ENCODE measurements at places on chromosomes 13 and 19.

DNA sequence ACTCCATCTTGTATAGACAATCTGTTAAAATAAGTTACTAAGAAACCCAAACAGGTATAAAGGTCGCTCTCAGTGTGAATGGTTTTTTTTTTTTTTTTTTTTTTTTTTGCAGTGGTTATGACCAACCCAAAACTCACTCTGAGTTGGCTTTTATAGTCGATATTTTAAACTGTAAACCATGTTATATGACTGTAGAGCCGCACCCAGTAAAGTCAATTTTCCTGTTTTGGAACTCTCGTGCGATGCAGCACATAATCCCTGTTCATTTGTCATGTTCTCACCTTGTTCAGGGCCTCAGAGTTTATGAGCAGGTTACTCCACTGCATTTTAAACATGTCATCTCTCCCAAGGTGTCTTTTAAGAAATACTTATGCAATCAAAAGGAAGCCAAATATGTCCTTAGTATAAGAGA is 112.5 kb downstream of the KLF5 start:
- no peak for DNase-seq

- peak; percentile 64 for DNase-seq
These were observed at the start of gene ERF for GRCh38 chr19:42254850-42255765. ERF (minus strand) TSS chr19:42255128; CDS start chr19:42254999, 129 bp downstream.

- DNase-seq = no peak
These were observed 339.8 kb upstream of the OBI1 start for GRCh38 chr13:78998630-78999315.

GRCh38 chr19:52270266-52270885 is 989 bp downstream of the ZNF766 start:
- no peak for DNase-seq

DNA sequence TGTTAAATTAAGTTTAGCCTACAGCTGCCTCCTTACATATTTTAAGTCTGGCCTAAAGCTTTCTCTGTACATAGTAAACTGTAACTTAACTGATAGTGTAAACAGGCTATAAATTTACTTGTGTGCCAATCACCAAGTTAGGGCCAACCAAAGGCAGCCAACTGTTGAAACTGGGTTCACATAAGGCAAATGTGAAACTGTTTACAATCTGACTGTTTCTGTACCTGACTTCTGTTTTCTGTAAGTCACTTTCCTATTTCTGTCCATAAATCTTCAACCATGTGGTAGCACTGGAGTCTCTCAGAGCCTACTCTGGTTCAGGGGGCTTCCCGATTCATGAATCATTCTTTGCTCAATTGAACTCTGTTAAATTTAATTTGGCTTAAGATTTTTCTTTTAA is 103.1 kb downstream of the RAP2A start:
- no peak for DNase-seq

- DNase-seq = no peak
These were observed 114.9 kb downstream of the ESD start for GRCh38 chr13:46682015-46682414.

DNA sequence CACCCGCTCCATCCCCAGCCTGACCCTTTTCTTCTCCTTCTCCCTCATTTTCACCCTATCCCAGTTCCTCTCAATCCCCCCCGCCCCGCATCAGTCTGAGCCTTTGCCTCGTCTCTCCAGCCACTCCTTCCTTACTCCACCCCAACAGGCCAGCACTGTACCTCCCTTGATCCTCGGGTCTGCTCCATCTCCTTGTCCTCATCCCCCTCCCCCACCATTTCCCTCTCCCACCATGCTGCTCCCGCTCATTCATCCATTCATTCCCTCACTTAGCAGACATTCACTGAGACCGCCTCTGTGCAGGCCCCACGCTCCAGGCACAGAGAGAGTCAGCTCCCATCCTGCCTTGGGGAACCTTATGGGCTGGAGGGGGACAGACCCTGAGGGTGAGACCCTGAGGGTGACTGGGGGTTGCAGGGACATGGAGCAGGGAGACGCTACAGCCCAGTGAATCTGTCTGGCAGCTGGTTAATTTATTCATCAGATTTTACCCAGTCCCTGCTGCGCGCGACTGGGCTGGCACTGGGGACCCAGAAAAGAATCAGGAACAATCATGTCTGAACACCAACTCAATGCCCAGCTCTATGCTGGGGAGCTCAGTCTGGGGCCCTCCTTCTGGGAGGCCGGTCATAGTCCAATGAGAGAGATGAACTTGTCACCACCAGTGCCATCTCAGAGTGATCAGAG is 881 bp downstream of the ARHGAP33 start:
- peak; percentile 6 for DNase-seq

DNA sequence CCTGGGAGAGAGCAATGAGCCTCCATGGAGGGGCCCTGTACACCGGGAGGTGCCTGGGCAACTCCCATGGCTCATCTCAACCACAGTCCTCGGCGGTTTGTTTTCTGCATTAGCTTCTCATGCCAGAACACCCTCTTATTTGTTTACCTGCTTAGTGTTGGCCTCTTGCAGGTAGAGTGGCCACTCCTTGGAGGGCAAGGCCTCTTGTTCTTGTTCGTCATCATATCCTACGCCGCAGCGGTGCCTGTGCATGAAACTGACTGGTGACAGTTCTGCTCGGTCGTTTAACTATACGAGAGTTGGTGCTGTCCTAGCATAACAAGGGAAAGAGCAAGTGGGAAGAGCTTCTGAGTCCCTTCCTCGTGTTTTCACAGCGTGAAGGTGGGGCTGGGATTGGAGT is 40.5 kb upstream of the RNF113B start:
- no peak for DNase-seq

DNA sequence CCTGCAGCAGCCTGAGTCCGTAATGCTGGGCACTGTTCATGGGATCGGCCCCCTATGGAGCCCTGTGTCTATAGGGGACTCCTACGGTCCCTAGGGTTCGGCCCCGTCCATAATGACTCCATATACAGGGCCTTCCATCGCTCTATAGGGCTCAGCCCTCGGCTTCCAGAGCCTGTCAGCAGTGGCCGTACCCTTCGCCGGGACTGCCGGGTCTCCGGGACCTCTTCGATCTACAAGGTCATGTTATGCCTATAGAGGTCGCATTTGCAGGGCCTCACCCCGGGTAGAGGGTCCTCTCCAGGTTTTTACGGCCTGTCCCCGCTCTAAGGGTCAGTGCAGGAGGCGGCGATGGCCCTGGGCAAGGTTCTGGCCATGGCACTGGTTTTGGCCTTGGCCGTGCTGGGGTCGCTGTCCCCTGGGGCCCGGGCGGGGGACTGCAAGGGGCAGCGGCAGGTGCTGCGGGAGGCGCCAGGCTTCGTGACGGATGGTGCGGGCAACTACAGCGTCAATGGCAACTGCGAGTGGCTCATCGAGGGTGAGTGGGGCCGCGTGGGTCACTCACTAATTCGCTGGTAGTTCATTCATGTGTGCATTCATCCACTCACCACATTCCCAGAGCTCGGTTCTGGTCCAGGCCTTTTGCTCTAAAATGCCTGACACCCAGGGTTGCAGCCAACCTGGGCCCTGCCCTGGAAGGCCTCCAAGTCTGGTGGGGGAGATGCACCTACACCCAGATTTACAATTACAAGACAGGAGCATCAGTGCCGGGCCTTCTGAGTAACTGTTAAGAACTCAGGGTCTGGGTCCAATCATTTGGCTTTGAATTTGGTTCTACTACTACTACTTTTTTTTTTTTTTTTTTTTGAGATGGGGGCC is 699 bp downstream of the MEGF8 start:
- DNase-seq = no peak

DNA sequence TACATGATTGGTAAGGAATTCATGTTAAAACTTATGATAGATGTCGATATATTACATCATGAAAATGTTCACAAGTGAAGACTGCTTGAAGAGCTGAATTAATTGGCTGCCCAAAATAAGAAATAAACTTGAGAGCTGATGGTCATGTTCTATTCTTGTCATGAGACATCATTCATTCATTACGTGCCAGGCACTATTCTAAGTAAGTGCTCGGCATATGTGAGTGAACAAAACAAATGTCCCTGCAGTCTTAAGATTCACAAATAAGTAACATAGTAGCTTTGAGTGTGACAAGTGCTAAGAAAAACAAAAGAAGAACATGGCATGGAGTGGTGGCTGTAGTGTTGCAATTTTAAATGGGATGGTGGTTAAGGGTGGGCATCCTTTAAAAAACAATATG is 329.3 kb downstream of the SUCLA2 start:
- DNase-seq = no peak

DNA sequence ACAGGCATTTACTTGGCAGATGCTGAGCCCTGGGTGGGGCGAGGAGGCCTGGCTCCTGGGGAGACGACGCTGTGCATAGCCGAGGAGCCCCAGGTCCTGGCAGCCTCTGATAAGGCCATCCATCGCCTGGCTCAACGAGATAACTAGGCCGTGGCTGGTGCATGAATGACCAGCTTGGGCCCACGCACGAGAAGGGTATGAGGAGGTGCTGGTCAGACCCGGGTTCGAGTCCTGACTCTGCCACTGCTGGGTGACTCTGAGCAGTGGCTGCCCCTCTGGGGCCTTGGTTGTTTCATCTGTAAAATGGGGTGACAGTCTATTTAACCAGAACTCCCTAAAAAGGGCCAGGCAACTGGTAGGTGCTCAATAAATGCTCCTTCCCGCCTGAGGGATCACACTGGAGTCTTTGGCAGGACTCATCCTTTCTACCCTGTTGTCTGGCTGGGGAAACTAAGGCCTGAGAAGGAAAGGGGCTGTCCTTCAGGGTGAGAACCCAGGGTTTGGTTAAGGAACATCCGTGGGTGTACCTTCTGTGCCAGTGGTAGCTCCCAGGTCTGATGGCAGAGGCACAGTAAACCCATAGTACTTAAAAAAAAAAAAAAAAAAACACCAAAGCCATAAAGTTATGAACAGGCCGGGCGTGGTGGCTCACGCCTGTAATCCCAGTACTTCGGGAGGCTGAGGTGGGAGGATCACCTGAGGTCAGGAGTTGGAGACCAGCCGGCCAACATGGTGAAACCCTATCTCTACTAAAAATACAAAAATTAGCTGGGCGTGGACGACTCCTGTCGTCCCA is 8.1 kb upstream of the ARRDC2 start:
- DNase-seq = no peak

GRCh38 chr19:35462476-35462953 is 14.5 kb downstream of the FFAR2 start:
- DNase-seq = no peak

DNA sequence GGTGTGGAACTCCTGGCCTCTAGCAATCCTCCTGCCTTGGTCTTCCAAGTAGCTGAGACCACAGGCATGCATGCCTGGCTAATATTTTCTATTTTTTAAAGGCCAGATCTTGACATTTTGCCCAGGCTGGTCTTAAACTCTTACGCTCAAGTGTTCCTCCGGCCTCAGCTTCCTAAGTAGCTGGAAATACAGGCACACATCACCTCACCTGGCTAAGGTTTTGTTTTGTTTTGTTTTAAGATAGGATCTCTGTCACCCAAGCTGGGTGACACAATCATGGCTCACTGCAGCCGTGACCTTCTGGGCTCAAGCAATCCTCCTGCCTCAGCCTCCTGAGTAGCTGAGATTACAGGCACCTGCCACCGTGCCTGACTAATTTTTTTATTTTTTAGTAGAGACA is 5.5 kb upstream of the RLN3 start:
- no peak for DNase-seq

DNA sequence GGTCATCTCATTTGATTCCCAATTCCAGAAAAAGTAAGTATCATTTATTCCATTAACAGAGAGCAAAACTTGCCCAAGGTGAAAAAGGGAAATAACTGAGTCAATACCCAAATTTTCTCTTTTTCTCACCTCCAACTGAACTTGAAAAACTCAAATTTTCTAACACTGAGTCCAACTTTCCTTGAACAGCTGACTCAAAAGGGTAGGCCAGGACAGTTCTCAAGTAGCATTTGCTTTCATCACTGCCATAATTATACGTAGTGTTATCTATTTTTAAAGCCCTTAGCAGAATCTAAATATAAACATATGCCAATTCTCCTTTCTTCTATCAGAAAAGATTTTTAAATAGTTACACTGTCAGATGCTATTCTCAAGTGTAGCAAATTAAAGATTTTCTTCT is 3.5 kb downstream of the N4BP2L2 start:
- no peak for DNase-seq

- no peak for DNase-seq
These were observed 311.6 kb downstream of the KCNRG start for GRCh38 chr13:50326811-50327210.

GRCh38 chr13:114128624-114129522 is 3.5 kb downstream of the RASA3 start:
- no peak for DNase-seq

GRCh38 chr13:100089465-100090032 is 656 bp downstream of the PCCA start:
- peak; percentile 40 for DNase-seq

DNA sequence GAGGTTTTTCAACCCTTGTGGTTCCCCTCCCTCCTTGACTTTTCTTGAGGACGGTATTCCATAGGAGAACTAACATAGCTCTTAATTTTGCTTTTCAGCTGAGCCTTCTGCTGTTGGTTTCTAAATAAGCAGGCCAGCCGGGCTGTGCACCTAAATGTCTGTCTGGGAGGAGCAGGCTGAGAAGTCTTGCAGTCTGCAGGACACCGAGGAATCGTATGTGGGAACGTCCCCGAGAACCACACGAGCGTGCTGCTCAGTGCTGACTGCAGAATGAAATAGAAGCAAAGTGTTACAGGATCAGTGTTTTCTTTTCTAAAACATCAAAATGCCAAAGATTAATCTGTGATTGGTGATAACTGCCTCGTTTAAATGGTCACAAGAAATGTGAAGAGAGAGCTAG is 69.9 kb downstream of the COG3 start:
- DNase-seq = no peak

DNA sequence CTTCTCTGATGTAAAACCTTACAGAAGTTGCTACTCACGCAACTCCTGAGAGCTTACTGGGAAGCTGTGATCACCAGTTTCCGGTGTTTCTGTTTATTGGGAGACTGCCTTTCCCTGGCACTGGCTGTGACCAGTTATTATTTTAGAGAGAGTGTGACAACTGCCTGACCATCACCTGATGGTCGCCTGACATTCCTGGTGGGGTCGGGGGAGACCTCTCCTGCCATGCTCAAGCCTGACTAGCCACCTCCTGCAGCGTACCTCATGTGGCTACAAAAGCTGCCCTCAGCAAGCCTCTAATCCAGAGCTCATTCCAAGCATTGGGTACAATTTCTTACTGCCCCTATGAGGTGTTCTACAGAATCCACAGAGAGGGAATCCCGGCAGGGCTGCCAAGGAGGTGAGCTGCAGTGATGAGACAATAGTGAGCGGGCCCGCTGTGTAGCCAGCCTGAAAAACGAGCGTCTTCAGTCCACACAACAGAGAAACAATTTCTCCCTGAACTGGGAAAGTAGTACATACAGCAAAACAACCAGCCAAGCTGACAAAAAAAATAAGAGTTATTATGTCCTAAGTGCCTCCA is 28.7 kb downstream of the GJA3 start:
- no peak for DNase-seq

DNA sequence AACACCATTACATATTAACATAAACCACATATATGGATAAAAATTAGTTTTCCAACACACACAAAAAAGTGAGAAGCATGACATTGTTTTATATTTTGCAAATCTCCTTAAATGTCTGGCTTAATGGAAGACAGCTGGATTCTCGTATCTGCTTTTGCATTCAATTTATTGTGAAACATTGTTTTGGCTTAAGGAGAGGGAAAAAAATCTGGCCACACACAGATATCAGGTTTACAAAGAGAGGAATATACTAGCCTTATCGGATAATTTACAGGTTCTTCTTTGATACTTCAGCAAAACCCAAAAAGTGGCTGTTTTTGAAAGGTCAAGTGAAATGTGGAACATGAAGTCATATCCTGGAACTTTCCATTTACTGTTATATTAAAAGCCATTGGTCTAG is 523.5 kb upstream of the ARGLU1 start:
- DNase-seq = no peak
